M059J (cell line): ENCODE measurements at places on chromosomes 5 and 9.
A peak's percentile ranks its signal among the peaks of the same experiment; 100 is the strongest.

DNA sequence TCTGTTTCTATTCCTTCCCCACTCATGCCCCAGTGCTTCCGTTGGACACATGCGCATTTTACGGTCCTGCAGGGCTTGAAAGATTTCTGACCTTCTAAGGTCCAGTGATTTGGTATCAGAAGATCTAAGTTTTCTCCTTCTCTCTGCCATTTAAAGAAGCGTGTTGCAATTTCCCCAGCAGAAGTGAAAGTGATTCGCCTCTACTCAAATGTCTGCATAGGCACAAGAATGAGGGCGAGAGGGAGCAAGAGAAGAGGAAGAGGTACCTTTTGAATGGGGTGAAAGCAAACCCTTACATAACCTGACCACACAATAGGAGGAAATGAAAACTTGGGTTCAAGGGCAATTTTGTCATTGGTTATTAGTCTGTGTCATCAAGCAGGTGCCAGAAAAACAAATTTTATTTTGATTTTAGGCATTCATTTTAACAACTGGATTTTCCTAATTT lies 31.7 kb upstream of the NR3C1 start:
- no peak for DNase-seq

DNA sequence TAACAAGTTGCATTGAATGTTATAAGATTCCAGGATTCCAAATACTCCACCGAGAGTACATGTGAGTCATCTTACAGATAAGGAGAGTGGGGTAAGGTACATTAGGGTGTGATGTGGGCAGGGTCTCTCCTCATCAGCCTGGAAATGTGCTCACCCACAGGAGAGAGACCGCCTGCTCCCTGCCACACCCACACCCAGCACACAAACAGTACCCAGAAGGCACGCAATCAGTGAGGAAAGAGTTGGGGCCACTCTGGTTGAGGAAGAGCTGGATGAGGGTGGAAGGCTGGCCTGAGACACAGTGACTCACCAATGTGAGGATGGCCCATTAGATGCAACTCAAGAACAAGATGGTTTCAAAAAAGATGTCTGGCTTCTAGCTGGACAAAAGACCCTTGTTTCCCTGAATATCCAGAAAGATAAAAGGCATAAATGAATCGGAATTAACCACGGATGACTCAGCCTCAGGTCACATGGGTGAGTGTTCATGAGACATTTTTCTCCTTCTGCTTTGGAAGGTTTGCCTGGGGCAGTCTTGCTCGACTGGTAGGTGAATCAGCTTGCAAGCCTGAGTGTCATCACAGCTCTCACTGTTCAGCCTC lies 51.1 kb upstream of the LHFPL2 start:
- peak; percentile 100 for DNase-seq

DNA sequence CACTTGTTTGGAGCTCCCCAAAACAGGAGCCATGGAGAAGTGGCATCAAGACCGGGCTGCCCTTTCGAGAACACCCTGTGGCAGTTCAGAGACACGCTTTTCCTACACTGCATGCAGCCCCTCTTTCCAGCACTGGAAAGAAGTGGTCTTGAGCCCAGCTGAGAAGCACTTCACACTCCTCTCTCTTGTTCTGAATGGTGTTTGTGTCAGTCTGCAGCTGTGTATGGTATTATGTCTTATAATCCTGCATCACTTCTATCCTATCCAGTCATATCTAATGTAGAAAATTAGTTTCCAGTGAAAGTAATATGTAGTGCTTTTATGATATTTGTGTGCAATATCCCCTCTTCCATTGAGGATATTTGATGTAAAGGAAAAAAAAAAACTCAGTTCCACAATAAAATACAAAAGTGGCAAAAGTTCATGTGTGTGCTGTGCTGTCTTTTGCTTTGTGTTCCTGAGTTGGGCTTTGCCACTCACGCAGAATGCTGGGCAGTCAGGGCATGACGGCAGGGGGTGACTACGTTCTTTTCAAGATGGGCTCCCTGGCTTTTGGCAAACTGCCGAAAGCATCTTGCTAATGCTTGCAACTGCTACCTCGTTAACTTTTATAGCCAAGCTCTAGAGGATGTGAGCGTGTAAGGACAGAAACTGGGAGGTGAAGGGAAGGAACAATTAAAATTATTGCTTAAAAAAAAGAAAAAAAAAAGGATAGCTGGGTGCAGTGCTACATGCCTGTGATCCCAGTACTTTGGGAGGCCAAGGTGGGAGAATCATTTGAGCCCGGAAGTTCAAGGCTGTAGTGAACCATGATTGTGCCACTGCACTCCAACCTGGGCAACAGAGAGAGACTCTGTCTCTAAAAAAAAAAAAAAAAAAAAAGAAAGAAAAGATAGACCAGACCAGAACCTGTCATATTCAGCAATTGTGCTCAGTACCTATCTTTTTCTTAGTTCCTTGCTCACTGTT lies 102.2 kb downstream of the MAP1B start:
- peak; percentile 94 for DNase-seq

GRCh38 chr9:90964101-90965020 lies 162.7 kb downstream of the SYK start:
- DNase-seq = no peak

- DNase-seq = peak; percentile 80
Observed at GRCh38 chr9:125659954-125660353, 47.1 kb downstream of the MAPKAP1 start.

DNA sequence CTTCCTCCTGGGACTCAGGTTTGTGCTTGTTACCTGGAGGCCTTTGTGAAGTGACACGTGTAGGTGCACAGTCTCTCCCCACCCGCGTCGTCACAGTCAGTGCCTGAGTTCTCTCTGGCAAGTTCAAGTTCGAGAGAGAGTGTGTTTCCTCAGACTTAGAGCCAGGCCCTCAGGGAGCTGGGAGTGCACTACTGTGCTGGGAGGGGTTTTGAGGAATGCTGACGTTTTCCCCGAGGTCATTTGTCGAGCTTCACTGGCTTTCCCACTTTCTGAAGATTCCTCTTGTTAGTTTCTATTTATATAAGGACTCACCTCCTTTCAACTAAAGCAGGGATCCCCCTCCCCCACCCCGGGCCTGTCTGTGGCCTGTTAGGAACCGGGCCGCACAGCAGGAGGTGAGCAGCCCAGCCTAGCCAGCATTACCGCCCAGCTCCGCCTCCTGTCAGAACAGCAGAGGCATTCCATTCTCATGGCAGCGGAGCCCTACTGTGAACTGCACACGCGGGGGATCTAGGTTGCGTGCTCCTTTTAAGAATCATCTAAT lies 209.2 kb downstream of the DIRAS2 start:
- DNase-seq = peak; percentile 6

DNA sequence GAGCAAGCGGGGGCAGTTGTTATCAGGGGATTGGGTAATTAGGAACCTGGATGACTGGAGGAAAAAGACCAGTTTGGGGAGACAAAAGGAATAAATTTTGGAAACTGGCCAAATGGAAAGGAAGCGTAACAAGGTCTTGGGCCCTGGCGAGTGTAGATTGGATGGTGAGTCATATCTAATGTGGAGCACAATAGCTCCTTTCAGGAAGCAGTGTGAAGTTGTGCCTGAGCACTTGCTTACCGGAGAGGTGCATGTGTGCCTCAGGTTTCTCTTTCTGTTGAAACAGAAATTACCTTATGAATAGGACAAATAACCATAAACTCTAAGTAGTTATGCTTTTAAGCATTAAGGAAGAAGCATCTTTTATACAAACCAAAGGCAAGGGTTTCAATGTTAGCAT lies 176.4 kb downstream of the KIF4B start:
- DNase-seq = peak; percentile 3

GRCh38 chr9:4020038-4020754 lies 279.7 kb downstream of the GLIS3 start:
- DNase-seq = peak; percentile 9

DNA sequence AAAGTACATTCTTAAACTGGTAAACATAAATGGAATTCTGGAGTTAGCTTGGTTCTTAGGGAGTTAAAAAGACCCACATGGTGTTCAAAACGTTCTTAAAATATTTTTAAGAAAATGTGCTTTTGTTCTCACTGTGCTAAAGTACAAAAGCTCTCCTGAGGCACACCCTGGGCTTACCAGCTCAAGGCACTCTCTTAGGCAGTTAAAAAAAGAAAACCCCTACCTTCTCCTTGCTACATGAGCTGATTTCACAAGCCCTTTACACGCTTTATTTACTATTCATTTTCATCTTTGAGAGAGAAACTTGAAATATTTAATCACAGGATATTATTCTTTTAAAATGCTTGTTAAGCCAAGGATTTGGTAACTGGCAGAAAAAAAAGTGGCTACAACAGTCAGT lies 723.3 kb upstream of the GRAMD2B start:
- DNase-seq = no peak

DNA sequence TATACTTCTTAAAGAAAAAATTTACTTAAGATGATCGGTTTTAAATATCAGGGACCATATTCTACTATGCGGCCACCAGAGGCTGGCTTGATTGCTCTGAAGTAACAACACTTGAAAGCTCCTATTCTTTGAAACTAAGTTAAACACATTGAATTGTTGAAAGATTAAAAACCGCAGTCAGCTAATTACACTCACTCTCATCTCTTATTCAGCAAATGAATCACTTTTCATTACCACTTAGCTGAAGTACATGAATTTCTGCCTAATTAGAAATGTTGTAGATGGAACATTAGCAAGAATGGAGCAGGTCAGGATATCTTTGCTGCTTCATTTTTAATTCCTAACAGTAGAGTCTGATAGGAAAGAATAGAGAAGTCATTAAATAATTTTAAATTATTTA lies 42.3 kb downstream of the LSM11 start:
- DNase-seq = no peak

DNA sequence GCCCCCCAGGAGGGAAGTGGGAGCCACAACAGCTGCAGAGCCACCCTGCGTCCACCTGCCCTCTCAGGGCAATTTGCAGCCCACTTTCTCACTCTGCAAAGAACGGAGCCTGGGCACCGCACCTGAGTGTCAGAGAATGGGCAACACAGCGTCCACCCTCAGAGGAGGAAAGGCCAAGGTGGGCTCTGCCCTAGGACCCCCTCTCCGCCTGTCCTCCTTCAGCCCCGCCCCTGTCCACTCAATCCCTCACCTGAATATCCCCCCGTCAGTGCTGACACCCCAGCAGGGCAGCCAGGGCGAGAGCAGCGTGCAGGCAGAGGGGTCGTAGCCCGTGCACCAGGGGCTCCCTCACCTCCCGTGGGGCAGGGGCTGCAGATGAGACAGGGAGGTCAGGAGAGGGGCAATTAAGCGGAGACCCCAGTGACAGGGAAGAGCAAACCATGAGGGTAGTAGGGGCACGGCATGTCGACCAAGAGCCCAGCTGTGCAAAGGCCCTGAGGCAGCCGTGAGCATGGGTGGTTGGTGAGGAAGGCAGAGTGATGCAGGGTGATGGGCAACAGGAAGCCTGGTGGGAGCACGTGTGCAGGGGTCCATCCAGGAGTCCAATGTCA lies 140.3 kb downstream of the OLFM1 start:
- DNase-seq = no peak

DNA sequence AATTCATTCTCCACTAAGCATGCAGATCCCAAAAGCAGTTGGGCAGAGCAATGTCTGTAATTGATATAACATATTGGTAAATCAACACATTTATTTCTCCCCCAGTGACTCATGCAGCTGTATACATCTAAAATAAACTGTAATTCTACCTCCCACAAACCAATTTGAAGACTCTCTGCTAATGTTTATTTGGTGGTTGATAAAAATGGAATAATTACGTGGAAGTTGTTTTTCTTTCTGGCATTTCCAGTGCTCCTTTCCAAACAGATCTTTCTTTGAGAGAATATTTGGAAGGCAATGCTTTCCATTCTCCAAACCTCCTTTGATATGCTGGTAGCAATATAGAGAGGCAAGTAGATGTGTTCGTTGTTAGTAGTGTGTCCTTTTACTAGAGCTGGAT lies 194.7 kb downstream of the CHSY3 start:
- DNase-seq = no peak

- no peak for DNase-seq
Observed at GRCh38 chr9:114799441-114799840, 6.4 kb downstream of the TNFSF15 start.

DNA sequence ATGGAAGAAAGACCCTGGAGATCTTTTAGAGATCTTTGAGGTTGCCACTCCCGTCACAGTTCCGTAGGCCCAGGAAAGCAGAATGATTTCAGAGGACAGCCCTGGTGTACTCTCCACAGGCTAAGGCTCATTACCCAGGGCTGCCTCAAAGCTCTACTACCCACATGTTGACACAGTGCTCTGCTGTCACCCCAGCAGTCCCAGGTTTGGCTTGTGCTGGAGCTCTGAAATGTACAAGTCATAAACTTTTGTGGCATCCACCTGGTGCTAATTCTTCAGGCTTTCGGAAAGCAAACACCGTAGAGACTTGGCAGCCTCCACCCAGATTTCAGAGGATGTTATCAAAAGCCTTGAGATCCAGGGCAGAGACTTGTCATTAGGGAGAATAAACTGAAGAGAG lies 136.5 kb downstream of the MTRR start:
- DNase-seq = no peak
